GM04503 (cell line): ENCODE measurements at places on chromosomes 5 and 9.

GRCh38 chr5:141992349-141992963 lies 20.4 kb downstream of the GNPDA1 start:
- no peak for DNase-seq

DNA sequence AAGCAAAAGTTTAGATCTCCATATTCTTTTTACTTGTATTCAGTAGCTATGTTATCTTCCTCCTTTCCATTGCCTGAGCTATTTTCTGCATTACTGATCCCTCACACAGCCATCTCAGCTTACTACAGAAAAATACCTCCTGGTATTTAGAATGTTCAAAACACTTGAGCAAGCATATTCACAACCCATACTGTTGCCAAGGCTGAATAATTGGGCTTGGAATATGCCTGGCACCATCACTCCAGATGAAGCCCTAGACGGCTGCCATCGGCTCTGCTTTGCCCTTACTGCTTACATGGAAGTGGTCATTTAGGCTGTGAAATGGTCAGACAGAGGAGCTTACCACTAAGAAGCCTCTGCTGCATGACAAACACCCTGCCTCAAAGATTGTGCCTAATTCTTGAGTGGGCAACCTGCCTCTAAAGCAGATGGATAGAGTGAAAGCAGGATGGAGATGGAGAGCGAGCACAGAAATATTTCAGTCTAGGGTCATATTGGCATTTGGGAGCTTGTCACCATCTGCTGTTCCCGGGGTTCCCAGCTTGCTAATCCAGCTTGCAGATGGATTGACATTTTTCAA lies 92.5 kb upstream of the TAS2R1 start:
- no peak for DNase-seq

DNA sequence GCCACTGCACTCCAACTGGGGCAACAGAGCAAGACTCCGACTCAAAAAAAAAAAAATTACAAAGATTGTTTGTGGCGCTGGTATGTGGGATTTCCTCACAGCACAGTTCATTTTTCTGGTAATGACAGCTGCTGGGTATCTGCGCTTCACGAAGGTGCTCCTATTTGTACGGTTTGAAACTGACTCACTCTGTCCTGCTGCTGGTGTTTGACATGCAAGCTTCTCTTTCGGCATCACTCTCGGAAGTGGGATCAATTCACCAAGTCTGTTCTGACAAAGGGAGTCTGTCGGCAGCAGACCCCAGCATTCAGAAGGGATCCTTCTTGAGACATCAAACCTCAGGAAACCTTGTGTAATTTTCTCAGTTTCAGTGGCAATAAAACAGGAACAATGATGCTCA lies 26.3 kb downstream of the MAML1 start:
- no peak for DNase-seq

GRCh38 chr9:22913026-22913425 lies 466.4 kb downstream of the DMRTA1 start:
- DNase-seq: no peak

- DNase-seq: no peak
These were observed 193.4 kb downstream of the SEMA6A start for GRCh38 chr5:116381201-116381600.

DNA sequence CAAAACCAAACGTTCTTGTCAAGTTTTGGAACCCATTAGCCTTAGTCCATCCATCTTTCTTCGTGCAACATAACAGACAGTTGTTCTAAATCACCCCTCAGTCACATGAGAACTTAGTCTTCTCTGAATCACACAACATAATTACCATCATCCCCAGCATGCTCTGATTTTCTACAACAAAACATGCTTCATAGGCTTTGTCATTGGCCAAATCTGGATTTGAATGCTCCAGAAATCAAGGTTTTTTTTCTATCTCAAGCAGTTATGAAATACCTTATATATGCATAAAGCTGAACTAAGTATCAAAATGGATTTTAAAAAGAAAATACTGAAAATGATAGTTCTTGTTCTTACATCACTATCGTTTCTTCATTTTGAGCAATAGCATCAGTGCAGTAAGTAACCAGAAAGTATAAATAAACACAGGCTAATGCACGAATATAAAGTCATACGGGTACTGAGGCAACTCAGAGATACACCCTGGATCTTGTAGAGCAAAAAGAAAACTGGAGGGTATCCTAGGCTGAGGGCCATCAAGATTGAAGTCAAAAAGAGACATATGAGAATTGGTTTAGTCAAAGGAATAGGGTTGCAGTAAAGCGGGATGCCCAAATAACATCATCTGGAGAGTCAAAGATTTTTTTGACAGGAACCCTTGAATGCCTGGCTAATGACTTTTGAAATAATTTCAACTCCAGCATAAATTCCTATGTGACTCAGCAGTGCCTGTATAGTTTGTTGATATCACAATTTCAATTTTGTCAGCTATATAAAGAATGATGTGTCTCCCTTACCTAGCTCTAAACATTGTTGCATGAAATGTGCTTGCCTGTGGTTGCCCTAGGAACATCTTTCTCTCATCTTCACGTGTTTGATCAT lies 164.7 kb downstream of the ADAMTSL1 start:
- peak; percentile 23 for DNase-seq

DNA sequence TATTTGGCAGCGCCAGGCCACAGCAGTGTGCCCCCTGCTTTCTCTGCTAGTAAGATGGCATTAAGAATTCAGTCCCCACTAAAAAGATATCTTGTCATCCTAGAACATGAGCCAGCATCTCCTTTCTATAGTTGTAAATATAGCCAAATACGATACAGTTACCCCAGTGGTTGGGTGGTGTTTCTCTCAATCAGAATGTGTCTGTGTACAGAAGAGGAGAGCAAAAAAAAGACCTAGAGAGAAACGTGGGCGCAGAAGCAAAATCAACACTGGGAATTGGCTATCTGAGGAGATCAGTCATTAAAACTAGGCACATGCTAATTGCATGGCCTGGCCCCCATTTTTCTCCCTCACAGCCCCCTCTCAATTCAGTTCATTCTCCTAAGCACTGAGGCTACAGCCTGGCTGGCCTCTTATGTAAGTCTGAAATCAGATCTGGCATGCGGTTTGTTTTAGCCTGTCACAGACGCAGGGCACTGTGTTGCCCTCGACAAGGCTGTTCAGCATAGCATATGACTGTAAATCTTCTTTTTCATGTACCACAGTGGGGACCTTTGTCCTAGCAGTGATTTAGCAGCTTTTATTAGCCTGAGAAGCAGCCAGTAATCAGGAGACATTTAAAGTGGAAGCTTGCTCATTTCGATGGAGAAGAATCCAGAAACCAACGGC lies 57.8 kb downstream of the RORB start:
- no peak for DNase-seq

- DNase-seq: no peak
These were observed 13.3 kb upstream of the VLDLR start for GRCh38 chr9:2608276-2608675.

DNA sequence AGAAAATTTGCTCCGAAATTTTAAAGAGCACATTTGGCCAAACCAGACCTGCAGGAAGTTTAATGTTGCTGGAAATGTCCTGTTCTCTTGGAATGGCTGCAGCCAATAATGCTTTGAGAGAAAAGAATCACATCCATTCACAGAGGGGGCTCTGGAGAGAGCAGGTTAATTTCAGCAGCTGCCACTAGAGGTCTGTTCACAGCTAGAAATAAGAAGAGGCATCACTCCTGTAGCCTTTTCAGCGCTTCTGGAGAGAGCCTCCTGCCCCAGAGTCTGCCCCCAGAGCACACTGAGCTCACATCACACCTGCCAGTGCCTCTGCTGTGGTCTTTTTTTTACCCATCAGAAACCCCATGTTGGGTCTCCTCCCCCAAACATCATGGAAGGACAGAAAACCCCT lies 124.8 kb upstream of the RAD23B start:
- no peak for DNase-seq
